ENCODE measurements at places on chromosomes 1 and 21. TPM values are rescaled to one million over a fixed set of nuclear protein-coding genes. Genes with fewer than 3 reads are reported as not detected.

NEK2 gene
- 45.6 TPM for total RNA-seq

SMYD3 gene
- 14.4 TPM for total RNA-seq

LRRC39 gene
- total RNA-seq, result 0.15 TPM

TPTE gene
- not detected for total RNA-seq

PNRC2 gene
- total RNA-seq, result 37.8 TPM

FMO3 gene
- not detected for total RNA-seq

LENEP gene
- total RNA-seq, result not detected

S100A2 gene
- total RNA-seq, result 29.8 TPM

LRRIQ3 gene
- total RNA-seq, result 0.51 TPM

MROH9 gene
- total RNA-seq, result not detected

SH3BGR gene
- total RNA-seq, result 1.2 TPM
